Stimulated activated naive CD4-positive, alpha-beta T cell treated with Interleukin-2 at 50 U/mL for 16 hours (primary cell): ENCODE measurements at places on chromosomes 3 and 15.

DNA sequence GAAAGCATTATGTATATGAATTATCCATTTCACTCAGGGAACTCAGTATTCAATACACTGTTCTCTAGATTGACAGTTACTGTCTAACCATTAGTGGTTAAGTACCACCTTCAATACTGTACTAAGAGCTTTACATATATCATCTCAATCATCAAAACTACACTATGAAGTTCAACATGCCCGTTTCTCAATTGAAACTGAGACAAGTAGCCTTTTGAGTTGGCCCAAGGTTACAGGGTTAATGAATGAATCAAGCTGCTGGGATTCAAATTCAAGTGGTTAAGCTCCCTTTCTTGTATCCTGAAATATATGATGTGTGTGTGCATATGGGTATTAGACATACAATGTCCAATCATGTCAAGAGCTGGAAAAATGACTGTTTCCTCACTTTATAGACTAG is 5.8 kb downstream of the TASOR start:
- DNase-seq = no peak

- DNase-seq = no peak
Measured at GRCh38 chr15:52006702-52007340, 12.2 kb upstream of the MAPK6 start.

GRCh38 chr3:86029590-86029989 is 961.4 kb downstream of the VGLL3 start:
- no peak for DNase-seq

DNA sequence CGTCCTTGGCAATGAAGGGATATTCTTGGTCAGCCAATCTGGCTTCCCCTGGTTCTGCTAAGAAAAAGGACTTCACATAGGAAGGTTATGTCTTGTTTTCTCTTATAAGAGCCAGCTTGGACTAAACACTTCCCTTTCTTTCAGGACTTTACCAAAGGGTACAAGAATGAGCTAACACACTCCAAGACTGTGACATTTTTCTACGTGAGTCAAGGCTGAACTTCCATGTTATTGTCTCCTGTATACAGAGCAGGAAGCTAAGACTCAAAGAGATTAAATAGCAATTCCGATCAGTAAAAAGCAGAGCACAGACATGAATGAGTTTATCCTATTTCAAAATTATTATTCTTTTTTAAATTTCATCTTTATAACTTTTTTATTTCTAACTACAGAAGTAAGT is 63.3 kb upstream of the STT3B start:
- no peak for DNase-seq

GRCh38 chr3:87354398-87354797 is 78.0 kb upstream of the POU1F1 start:
- no peak for DNase-seq

DNA sequence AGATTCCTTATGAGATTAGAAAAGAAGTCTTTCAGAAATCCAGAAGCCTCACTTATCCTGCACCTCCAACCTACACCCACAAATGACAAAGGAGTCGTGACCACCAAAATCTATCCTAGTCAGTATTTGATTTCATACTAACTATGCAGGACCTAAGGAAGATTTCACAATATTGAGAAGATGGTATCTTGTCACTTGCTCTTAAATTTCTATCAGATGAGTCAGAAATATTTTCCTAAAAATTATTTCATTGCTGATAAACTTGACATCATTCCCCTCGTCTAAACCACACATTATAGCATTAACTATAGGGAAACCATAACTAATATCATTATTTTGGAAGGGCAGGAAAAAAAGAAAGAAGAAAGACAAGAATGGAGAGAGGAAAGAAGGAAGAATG is 138.0 kb upstream of the THBS1 start:
- DNase-seq = no peak

DNA sequence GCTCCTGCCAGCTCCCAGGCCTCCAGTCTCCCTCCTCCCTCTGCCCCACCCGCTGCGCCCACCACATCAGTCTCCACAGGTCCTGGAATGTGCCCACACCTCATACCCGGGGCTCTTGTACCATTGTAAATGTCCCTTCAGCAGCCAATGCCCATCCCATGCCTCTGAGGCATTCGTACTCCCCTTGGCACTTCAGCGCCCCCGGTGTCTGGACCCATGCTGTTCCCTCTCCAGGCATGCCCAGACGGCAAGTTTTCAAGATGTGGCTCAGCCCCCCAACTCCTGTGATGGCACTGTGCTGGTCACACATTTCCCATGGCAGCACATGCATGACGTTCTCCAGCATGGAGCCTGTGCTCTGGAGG is 13.3 kb downstream of the PLXND1 start:
- DNase-seq = no peak

GRCh38 chr3:195307711-195308110 is 36.8 kb upstream of the XXYLT1 start:
- DNase-seq = no peak

DNA sequence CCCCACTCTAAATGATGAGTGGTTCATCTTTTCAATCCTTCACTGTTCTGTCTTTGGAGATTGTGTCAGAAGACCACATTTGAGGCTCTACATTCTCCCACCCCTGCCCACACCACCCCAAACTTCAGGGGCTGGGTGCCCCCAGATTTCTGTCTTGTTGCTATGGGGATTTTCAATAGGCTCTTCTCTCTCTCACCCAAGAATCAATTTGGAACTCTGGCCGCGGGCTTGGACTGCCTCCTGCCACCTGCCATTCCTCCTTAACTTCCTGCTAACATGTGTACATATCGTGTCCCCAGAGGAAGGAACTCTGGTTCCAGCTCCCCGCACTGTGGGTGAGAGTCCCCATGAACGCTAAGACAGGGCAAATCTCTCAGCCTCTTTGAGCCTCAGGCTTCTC is 67.4 kb upstream of the LARS2 start:
- no peak for DNase-seq

- DNase-seq = no peak
Measured at GRCh38 chr3:28826840-28827239, 454.0 kb upstream of the RBMS3 start.

DNA sequence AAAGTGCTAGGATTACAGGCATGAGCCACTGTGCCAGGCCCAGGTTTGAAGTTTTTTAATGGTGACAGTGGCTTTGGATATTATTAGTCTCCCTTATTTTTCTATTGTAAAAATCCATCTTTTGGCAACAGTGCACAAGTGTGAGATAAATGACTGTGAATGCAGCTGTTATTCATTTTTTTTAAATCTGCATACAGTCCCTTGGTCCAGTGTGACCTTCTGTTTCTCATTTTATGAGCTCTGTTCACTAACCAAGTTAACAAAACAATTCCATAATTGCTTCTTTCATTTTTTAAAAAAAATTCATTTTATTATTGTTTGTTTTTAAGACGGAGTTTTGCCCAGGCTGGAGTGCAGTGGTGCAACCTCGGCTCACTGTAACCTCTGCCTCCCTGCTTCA is 381.8 kb downstream of the NAALADL2 start:
- DNase-seq = no peak

GRCh38 chr15:73320619-73321180 is 48.1 kb downstream of the HCN4 start:
- no peak for DNase-seq

DNA sequence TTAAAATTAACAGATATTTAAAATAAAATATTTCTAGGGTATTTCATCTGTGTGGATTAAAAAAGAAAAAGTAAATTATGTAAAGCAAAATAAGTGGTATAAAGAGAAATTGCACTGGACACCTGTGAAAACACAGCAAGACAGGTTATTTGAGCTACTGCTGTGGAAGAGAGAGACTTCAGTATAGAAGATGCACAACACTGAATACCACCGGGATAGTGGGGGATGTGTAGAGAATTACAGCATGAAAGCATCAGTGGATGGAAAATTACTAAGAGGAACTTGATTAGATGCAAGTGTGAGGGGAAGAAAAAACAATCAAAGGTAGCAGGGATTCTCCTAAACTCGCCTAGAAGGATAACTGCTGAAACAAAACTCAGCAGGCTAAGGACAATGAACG is 1242.5 kb upstream of the GBE1 start:
- no peak for DNase-seq

DNA sequence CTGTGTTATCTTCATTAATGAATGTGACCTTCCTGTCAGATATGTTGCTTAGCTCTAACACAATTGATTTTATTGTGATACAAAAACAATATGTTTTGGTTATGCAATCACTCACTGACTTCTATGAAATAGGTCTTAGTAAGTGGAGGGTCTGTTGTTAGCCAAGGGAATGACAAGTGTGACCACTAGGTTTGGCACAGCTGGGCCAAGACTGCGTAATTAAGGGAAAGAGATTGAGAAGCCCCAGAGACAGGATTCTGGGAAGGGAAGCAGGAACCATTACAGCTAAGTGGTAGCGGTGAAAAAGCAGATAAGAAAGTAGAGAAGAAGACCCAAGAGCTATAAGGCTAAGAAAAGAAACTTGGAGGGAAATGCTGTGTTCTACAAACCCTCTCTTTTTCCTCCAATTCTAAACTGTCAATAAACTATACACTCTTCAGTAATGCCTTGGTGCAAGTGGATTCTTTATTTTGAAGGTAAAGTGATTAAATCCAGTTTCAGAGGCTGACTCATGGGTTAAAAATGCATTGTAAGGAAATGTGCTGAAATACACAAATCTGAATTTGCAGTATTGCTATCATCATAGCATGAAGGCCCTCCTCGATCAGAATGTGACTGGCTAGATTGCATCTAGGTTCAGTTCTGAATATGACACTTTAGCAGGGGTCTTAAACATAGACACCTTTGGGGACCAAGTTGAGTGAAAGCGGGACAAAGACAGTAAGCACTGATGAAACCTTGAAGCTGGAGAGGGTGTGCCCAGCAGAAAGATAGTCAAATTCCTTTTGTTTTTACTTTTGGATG is 26.1 kb downstream of the KCNMB2 start:
- no peak for DNase-seq

GRCh38 chr3:194395778-194396538 is 3.1 kb downstream of the GP5 start:
- peak; percentile 32 for DNase-seq

DNA sequence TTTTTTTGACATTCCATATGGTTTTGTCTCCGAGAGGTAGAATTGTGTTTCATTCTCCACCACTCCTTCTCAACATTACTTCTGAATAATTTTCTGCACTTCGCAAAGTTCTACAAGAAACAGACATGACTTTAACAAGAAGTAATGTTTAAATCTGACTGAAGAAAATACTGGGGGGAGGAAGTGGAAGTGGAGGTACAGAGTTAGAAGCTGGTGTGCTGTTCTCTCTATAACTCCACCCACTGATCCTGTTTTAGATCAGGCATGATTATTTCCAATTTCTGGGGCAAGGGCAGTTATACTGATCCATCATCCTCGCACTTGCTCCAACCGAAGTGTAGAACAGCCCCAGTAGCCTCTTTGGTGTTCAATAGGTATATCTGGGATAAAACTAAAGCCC is 9.2 kb upstream of the MCCC1 start:
- no peak for DNase-seq

DNA sequence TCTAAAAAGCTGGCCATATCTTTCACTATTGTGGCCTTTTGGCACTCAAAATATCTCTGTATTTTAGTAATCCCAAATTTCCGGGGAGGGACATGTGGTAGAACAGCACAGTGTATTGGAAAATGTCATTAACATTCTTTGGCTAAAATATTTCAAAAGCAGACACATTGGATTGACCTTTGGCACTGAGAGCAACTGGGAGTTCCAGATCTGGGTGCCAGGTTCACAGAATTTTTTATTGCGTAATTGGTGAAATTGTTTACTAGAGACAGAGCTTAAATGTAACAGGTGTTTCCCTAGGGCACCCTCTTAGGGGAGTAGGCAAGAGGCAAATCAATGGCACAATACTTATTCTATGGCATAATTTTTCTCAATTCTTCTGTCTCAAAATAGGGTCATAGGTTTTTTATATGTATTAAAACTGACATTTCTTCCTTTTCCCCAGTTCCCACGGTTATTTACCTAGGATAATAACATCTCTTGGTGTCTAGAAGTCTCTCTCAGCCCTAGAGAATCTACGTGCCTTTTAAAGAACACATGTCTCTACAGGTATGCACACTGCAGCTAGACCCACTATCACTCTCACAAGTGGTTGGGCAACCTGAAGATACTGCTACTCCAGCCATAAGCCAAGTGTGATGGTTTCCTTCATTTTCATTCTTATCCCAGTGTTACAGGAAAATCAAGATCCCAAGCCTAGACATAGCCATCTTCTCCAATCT is 10.6 kb downstream of the RBMS3 start:
- no peak for DNase-seq

GRCh38 chr15:91942720-91943394 is 89.3 kb downstream of the SLCO3A1 start:
- peak; percentile 11 for DNase-seq

- DNase-seq = no peak
Measured at GRCh38 chr15:68774521-68775235, 46.0 kb downstream of the ANP32A start.

- no peak for DNase-seq
Measured at GRCh38 chr3:153666991-153667740, 454.0 kb upstream of the ARHGEF26 start.

- DNase-seq = no peak
Measured at GRCh38 chr3:32181365-32181764, 57.1 kb upstream of the CMTM8 start.

GRCh38 chr3:101143012-101143411 is 149.8 kb upstream of the ABI3BP start:
- no peak for DNase-seq

DNA sequence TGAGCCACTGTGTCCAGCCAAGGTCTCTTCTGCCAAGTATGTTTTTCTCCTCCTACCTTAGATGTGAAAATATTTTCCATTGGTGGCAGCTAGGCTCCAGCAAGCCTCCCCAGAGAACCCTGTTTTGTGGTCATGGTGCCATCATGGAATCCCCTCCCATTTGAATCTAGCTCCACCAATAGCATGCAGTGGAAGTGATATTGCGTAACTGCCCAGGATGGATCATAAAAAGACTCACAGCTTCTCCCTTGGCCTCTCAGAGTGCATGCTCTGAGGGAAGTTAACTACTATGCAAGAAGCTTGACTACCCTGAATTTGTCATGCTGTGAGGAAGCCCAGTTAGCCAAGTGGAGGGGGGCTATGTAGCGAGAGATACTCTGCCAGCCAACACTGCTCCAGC is 27.5 kb downstream of the CRYGS start:
- no peak for DNase-seq

DNA sequence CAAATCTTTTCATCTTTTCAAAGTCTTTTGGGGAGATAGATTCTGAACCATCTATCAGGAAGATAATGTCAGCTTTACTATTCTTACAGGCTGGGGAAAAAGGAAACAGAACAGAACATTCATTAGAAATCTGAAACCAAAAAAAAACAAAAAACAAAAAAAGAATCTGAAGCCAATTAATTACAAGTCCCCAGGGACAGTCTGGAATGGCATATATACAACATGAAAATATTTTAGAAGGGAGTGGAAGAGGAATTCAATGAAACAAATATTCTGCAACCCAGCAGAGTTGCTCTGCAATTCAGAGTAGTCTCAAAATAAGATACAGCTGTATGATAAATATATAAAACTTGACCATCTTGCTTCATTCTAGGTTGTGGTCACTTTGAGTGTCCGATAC is 41.7 kb upstream of the CAPN7 start:
- DNase-seq = no peak

DNA sequence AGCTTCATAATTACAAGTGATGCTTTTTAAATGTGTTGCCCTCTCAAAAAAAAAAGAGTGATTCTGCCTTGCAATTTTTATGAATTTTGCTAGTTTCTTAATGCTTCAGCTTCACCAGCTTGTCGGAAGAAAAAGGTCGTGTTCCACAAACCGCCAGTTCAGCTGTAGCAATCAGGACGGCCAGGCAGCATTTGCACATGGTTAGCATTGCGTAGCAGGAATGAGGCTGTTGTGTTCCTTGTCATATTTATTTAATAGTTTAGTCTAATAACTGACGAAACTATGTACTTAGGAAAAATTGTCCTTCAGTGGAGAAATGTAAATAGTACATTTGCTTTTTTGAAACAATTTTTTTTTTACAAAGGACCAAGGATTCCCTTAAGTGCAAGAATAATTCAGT is 64.9 kb upstream of the SELENOK start:
- no peak for DNase-seq
